ENCODE measurements at places on chromosomes 4 and X.

DNA sequence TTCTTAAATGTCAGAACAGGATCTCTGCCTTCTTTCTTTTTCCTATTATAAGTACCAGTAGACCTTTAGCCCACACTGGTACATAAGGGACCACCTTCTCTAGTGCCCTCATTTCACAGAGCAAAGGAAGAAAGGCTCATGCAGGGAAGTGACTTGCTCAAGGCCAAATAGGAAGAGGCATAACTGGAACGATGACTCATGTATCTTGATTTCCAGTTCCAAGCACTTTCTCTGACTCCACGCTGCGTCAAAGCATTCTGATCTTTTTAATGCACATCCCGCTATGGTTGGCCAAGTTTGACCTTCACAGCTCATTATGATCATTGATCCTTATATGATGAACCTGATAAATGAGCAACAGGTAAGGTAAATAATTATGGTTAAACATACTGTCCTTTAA is 542.0 kb downstream of the GBA3 start:
- no peak for DNase-seq

DNA sequence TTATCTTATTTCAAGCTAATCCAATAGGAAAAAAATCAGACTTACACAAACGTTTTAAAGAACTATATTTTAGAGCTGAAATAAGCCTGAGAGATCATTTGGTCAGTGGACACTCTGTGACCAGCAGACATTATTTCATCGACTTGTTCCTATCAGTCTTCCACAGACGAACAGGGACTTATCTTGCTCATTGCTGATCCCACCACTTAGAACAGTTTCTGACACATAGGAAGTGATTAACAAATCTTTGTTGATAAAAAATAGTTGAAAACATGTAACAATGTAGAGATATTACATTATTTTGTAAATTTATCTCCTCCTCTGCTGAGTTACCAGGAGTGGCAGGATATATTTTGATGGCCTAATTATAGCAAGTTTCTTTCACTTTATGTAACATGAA is 65.8 kb downstream of the TAPT1 start:
- no peak for DNase-seq

DNA sequence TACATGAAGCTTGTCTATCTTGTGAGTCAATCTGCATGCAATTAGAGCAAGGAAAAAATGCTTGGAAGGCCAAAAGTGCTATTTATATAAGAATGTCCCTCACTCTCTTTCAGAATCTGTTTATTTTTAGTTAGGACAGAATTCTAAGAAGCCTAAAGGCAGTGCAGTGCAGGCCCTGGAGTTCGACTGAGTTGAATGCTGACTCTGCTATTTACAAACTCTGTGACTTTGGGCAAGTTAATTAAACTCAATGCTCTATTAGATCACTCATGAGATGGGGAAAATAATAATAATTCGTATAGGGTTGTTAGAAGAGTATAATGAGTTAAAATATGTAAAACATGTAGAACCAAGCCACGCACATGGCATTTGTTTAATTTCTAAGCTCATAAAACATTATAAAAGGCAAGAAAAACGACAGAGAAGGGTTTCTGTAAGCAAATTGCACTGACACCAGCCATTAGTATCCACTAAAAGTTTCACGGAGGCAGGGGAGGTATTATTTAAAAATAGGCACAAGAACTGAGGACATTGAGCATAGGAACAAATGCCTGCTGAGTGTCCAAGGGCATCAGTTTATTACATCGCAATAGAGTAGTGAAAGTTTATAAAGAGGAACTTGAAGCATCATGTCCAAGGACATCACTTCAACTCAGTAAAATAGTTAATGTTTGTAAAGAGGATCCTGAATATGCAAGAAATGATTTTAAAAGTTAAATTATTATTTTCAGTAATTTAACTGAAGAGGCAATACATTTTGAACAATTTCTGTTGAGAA is 115.0 kb upstream of the INPP4B start:
- no peak for DNase-seq

- DNase-seq = no peak
Observed at GRCh38 chr4:86640469-86640868, 46.4 kb downstream of the PTPN13 start.
